NCI-H2081 treated with DMSO at 0.1 percent for 48 hours (cell line): ENCODE measurements at places on chromosomes 16 and 17.

DNA sequence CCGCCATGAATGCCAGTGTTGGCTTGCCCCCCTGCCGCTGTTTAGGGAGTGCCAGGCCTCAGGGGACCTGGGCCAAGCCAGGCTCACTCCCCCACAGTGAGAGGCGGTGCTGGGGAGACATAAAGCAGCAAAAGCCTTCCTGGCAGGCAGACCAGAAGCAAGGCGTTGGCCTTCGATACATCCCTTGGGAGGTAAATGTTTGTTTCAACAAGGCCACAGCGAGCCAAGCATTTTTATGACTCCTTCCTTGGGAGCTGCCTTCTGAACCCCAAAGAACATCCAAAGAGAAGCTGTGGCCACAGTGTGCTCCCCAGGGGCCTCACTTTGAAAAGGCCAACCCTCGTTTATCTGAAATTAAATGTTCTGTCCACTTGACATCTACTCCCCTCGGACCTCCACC is 119.7 kb upstream of the CIBAR2 start:
- no peak for DNase-seq

DNA sequence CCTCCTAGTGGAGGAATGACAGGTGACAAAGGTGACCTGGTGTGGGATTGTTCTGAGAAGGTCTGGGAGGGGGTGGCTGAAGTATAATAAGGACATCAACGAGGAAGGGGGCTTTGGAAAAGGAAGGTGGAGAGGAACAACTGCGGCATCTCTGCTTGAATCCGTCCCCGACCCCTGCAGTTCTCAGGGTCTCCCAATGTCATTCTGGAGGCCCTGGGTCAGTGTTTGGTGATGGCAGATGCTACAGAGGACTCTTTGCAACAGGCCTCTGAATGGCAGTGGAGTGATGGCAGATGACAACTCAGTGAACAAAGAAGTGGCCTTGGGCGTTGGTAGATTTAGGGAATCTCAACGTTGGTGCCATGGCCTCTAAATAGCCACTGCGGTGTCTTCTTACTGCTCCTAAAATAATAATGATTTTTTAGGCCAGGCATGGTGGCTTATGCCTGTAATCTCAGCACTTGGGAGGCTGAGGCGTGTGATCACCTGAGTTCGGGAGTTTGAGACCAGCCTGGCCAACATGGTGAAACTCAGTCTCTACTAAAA is 1.3 kb downstream of the ENGASE start:
- no peak for DNase-seq

DNA sequence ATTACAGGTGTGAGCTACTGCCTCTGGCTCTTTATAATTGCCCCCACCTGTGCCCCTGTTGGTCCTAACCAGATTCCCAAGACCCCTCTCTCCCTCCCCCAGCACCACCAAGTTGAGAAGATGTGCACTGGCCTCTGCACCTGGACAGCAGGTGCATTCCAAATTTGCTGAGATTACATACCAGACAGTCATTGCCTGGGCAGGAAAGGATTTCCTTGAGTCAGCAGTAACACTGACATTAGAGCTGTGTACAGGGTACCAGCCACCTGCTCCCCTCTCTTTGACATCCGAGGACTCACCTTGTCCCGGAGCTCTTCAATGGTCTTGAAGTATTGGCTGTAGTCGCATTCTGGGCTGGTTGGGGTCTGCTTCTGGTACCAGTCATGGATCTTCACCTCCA is 659 bp downstream of the KRT15 start:
- no peak for DNase-seq

DNA sequence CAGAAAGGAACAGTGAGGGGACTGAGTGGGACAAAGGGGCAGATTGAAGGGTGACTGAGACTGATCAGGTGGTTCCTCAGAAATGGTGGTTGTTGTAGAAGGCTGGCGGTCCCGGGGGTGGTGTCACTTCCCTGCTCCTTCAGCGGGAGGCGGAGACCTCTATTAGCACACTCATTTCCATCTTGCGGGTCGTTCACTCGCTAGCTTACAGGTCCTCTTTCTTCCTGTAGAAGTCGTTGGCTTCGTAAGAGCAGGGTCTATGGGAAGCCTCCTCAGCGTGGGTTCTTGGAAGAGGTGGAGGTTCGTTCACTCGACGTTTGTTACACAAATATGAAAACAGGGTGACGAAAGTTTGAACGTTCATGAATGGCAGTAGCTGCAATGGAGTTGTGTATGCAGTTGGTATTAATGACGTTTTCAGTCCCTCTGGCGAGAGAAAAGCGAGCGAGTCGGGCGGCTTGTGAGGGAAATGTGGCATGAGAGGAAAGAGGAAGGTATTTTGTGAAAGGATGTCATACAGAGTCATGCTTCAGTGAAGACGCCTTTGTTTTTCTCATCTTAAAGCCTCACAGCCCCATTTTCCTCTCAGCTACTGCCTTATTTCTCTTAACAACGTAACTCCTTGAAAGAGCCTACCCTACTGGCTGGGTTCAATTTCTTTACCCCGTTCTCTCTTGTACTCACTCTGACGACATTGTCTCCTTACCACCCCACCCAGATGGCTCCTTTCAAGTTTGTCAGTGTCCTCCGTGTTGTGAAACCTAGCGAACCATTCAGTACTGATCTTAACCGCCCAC is 667 bp downstream of the EFCAB13 start:
- DNase-seq: no peak

- no peak for DNase-seq
Measured at GRCh38 chr17:33973491-33973890, 281.6 kb upstream of the CCL2 start.

GRCh38 chr17:81854974-81855774 is 5.2 kb downstream of the P4HB start:
- no peak for DNase-seq

GRCh38 chr17:7856011-7856810 is 1.1 kb downstream of the NAA38 start:
- no peak for DNase-seq

GRCh38 chr16:66622863-66623262 is 18.4 kb downstream of the CMTM3 start:
- no peak for DNase-seq

DNA sequence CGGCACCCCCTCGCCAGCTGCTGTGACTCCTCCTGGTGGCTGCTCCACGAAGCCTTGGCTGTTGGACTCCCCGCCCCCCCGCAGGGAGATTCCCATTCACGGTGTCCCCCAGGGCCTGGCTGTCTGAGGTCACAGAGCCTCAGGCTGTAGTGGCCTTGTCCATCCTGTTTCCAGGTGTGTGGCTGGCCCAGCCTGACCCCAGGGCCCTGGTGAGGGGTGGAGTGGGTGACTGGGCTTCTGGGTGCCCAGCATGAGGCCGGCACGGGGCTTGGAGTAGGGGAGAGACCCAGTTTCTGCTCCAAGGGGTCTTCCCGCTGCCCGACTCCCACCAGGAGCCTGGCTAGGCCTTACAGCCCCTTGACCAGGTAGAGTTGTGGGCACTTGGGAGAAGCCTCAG is 10.4 kb downstream of the PRSS27 start:
- no peak for DNase-seq

DNA sequence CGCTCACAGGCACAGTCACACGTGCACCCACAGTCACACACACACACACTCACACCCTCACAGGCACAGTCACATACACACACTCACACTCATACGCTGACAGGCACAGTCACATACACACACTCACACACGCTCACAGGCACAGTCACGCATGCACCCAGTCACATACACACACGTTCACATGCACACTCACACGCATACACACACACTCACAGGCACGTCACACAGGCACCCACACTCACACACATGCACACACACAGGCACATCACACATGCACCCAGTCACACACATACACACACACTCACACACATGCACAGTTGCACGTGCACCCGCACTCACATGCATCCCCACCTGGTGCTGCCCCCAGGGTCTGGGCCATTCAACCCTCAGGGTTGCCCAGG is 46.1 kb upstream of the CBFA2T3 start:
- DNase-seq: no peak

DNA sequence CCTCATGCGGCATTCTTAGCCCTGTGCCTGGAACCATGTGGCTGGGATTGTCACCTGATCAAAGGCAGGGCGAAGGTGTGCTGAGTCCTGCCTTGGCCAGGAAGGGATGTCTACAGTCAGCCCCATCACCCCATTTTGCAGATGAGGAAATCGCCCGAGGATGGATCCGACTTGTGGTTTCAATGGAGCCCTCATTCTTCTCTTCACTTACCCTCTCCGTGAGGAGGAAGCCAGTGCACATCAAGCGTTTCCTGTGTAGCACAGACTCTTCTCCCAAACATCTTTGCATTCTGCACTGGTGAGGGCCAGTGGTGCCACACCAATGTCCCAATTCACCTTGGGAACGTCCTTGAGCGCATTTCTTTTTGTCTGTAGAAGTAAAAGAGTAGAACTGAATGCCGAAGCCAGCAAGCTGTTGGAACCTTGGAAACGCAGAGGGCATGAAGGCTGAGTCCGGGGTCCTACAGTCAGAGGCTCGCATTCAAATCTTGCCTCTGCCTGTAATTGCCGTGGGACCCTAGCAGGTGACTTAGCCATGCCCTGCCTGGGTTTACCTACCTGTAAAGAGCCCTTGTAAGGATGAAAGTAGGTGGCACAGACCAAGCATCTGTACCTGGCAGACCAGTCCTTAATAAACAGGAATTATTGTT is 85.4 kb downstream of the IRF8 start:
- no peak for DNase-seq

DNA sequence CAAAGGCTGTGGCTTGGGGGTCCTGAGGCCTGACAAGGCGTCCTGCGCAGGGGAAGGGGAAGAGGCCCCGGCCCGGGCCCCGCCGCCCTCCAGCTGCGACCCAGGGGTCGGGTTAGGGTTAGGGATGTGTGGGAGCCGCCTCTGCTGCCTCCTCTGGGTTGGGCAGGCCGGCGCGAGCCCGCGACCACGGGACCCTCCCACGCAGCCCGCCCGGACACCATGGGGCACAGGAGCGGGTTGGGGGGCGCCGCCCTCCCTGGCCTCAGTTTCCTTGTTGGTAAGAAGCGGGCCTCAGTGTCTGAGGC is 386 bp downstream of the CIAO3 start:
- DNase-seq: no peak

DNA sequence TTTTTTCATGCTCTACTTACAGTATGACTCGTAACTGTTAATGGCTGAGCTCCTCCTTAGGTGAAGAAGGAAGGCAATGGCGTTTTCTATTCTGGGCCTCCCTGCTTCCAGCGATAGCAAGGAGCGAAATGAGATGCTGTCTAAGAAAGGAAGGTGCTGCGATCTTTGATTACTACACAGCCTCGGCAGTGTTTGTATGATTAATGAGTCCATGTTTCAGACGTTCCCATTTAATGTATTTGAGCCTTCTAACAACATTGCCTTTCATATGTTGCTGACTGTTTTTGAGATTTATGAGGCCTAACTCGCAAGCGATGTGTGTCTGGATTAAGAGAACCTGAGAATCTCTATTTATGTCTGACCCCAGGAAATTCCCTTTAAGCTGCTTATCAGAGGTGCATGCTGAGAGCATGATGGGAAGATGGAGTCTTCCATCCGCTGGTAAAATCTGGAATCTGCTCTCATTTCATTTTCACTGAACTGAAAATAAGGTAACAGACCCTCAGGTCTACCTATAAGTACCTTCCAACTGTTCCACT is 403.4 kb downstream of the WWOX start:
- no peak for DNase-seq

- DNase-seq: no peak
Measured at GRCh38 chr16:67155295-67156142, 4.2 kb downstream of the TRADD start.

- no peak for DNase-seq
Measured at GRCh38 chr17:66799849-66800537, 34.9 kb upstream of the CACNG5 start.

DNA sequence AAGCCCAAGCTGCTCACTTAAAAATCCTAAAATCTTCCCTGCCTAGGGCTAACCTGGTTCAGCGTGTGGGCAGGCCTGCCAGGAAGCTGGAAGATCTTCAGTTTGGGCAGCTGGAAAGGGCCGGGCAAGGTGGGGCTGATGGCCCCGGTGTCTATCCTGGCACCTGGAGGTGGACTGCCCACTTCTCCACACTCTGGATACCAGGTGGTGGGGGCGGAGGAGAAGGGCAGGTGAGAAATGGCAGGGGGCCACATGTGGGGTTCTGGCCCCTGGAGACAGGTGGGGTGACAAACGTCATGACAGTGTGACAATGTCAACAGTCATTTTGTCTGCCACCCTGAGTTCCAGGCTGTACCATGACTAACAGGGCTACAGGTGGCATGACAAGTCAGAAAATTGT is 78.5 kb upstream of the C16orf82 start:
- DNase-seq: no peak
